ENCODE measurements at places on chromosomes 16 and 17.

GRCh38 chr17:5665164-5665563 lies 80.9 kb upstream of the NLRP1 start:
- no peak for DNase-seq

- DNase-seq: no peak
Observed at GRCh38 chr17:57637666-57638010, 107.5 kb downstream of the CCDC182 start.

DNA sequence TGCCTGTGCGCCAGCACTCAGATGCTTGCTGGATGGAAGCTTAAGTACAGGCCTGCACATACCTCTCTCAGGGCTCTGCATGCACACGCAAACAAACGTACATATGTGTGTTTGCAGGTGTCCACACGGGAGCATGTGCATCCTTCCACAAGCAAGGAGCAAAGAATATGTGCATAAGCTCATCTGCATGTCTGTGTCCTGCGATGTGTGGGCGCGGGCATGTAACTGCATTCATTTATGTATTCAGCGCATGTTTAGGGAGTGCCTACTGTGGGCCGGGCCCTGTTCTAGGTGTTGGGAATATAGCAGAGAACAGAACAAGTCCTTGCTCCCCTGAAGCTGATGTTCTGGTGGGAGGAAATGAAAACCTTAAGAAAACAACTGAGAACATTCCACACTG lies 13.7 kb downstream of the TRPV2 start:
- DNase-seq: no peak

DNA sequence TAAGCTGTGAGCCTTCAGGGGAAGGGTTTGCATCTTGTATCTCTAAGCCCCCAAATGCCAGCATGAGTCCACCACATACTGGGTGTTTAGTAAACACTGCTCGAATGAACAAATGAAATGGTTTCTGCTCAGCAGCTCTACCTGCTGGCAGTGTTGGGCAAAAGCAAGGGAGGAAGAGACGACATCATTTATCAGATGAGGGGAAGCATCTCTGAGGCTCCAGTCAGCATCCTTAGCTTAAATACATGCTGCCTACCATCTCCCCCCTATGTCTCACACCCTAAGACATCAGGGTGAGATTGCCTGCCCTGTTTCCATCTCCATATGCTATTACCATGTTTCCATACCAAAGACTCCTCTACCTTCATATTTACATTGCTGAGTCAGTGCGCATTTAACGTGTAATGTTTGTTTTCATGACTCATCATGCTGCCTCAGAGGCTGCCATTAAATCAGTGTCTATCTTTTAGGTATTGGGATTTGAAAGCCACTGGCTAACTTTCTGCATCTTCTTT lies 379.8 kb downstream of the UTP18 start:
- no peak for DNase-seq

DNA sequence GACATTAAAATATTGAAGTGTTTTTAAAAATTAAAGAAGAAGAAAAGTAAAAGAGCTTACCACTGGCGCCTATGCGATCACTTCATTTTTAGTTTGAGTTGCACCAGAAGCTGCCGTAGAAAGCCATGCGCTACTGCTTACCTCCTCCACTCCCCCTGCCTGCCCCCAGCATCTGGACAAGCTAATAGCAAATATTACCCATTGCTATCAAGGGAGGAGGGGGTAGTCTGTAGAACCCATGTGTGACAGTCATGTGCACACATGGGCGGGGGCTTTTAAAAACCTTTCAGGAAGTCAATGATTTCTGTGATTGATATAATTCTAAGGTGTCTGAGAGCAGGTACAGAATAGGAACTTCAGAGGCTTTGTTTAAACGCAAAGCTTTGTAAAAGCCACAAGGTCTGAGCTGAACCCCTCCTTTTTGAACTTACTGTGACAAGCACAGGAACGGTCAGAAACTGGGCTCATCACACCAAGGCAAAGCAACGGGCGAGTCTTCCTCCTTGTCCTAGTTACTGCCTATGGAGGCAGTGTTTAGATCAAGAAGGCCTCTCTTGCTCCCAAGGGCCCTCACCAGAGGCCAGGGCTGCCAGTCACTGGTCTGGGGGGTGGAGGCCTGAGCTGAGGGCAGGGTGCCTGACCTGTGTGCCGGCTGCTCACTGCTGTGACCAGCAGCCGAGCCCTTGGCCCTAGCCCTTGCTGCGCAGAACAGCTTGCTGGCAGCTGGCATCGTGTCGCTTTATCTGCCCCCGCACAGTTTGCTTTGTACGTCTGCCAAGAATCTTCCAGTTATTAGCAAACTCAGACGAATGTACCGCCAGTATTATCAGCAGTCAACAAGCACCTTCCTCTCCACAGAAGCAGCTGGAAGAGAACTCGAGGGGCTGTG lies 15.0 kb downstream of the GINS2 start:
- no peak for DNase-seq

DNA sequence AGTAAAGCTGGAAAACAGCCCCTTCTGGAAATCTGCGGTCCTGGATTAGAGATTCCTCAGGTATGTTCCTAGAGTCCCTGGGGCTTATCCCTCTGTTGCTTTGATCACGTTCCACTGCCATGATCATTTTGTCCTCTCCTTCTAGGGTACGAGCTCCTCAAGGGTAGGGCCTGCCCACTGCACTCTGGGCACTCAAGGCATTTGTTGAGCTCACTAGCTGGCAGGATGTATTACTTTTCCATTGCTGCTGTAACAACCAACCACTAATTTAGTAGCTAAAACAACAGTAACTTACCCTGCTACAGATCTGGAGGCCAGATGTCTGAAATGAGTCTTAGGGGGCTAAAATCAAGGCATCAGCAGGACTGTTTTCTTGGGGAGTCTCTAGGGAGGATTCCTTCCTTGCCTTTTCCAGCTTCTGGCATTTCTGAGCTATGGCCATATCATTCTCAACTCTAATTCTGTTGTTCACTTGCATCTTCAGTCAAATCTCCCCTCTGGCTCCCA lies 65.7 kb downstream of the ARSG start:
- no peak for DNase-seq

DNA sequence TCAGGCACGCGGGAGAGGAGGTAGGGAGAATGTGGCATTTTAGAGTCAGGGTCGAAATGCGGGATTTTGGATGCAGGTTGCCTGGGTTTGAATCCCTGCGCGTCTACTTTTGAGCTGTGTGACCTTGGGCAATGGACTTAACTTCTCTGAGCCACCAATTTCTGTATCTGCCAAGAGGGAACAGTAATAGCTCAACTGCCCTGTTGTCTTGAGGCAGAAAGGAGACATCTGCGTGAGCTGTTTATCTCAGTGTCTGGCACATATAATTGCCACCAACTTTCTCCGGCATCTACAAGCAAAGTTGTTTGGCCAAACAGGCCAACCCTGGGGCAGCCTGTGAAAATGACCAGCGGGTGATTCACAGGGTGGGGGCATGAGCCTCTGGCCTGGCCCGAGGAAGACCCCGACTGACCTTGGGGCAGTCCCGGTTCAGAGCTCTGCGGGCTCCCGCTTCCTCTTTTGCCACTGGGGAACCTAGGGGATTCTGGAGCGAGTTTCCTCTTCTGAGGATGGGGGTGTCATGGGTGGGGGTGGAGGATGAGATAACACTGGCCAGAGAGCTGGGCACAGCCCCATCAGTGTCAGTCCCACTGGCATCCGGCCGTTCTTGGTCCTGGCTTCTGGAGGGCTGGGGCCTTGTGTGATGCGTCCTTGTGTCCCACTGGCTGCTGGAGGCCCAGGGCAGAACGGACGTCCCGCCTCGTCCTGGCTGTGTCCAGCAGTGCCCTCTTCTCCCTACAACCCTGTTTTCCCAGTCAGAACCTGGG lies 1.3 kb downstream of the SNN start:
- no peak for DNase-seq

GRCh38 chr16:56824331-56824730 lies 40.7 kb upstream of the SLC12A3 start:
- DNase-seq: no peak

DNA sequence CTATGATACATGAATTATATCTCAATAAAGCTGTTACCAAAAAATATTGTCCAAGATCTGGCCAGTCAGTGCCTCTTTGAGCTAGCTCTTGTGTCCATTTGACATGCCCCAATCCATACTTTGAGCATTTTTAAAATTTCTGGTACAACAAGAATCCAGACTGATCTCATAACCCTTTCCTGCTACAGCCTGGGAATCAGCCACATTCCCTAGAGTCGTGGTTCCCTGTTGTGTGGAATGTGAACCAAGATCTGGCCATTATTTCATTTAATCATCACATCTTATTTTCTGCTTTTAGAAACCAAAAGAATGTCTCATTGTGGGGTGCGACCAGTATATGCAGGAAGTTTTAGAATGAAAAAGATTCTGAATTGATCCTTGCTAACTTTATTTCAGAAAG lies 34.3 kb upstream of the RPRML start:
- no peak for DNase-seq

GRCh38 chr17:40461732-40462342 lies 18.6 kb downstream of the IGFBP4 start:
- DNase-seq: no peak

DNA sequence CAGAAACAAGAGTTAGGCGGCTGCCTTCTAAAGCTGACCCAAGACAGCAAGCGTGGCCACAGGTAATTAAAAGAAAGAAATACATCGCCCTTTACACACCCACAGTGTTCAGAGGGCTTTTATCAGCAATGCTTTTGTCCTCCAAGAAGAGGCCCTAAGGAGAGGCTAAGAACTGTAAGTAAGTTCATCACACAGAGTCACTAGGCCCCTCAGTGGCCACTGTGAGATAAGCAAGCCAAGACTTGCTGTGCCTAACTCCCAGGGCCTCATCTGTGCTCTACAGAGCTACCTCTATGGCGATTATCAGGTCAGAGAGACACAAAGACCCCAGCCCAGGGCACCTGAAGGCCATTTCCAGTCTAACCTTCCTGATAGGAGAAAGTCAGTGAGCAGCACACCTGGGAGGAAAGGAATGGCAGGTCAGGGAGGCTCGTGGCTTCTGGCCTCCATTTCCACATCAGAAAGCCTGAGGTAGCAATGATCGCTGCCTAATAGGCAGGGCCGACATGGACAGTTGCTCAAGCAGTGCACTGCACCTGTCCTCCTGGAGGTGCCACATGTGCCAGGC lies 545.2 kb upstream of the CDH11 start:
- no peak for DNase-seq

DNA sequence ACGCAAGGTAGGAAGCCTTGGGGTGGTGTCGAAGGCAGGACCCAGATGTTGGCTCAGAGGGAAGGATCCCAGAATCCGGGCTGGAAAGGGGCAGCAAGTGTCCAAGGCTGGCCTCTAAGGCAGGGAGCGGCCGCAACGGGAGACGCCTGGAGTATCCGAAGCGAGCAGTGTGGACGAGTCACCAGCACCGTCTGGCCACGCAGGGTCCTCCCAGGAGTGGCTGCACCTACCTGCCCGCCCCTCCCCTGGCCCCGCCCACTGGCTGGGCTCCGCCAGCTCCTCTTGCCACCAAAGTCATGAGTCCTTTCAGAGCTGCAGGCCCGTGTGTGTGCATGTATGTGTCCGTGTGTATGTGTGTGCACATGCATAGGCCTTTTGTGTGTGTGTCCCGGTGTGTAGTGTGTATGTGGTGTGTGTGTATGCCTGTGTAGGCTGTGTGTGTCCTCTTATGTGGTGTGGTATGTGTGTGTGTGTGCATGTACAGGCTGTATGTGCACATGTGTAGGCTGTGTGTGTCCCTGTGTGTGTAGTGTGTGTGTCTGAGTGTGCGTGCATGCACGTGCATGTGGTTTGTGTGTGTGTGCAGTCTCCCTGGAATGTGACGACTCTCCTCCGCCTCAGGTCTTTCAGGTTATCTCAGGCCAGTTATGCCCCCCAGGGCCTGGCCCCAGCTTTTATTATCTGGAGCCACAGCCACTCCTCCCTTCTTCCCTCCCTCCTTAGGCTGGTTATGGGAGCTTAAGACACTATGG lies at the start of gene PRSS8:
Gene PRSS8, minus strand, starts transcription at position 193 of the 752 bp plus-strand sequence. CDS start 229 bp downstream, outside the sequence.
- no peak for DNase-seq

DNA sequence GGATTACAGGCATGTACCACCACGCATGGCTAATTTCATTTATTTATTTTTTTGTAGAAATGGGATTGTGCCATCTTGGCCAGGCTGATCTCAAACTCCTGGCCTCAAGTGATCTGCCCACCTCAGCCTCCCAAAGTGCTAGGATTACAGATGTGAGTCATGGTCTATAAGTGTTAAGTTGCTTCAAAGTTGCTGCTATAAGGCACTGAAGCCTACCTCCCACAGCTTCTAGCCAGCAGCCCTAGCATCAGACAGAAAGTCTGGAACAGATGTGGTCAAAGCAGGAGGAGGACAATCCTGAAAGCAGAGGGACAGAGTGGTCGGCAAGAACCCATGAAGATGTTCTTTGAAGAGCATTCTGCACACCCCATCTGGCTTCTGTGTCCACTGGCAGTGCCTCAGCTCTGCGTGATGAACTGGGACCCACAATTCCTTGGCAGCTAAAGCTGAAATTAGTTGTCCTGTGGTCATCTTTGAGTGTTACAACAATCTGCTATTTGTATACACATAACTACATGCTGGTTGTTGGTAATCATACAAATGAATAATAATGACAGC lies 11.2 kb downstream of the MAP3K14 start:
- no peak for DNase-seq

DNA sequence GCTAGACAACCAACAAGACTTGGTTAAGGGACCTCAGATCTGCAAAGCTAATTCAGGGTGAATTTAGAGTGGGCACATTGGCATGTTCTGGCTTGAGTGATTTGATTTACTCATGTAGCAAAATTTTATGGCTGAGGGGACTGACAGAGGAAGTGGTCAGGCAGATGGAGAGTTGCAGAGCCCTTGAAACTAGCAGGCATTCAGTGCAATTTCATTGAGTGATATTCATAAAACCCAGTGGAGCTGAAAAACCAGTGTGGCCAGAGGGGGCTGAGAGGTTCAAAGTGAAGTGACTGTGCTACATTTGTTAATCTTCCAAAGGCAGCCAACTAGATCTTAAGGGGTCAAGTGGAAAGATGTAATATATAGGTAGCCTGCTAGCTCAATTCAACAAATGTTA lies 2.2 kb upstream of the TMEM94 start:
- DNase-seq: no peak

DNA sequence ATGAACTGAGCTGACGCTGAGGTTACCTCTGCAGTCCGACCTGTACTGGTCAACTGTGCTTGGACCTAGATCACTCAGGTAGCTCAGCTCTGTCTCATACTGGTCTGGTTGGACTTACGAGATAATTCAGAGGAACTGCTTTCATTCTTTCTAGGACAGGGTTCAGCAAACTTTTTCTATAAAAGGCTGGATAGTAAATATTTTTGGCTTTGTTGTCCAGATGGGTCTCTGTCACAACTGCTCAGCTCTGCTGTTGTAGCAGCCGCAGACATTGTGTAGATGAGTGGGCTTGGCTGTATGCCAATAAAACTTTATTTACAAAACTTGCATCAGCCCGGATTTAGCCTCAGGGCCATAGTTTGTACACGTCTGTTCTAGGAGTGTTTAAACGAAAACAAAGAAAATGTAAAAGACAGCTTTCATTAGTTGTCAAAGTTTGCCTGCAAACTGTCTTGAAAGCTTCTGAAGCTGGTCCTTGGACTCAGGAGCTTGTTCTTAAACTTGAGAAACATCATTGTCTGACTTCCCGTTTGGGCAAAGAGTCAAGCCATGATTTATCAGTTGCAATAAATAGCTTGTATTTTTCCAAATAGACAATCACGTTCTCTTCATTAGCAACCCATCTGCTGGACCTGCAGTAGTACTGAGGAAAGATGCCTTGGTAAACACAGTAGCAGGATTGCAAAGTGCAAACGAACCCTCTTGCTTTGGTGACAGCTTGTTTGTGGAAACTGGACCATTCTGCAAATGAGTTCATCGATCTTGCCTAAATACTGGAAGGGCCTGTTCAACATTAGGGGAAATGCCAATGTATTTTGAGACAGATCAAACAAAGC lies 253.4 kb downstream of the SNX29 start:
- DNase-seq: no peak
